ENCODE measurements at places on chromosomes 1 and 21.

- DNase-seq, result no peak
Observed at GRCh38 chr21:19510653-19511052, 1107.1 kb upstream of the TMPRSS15 start.

DNA sequence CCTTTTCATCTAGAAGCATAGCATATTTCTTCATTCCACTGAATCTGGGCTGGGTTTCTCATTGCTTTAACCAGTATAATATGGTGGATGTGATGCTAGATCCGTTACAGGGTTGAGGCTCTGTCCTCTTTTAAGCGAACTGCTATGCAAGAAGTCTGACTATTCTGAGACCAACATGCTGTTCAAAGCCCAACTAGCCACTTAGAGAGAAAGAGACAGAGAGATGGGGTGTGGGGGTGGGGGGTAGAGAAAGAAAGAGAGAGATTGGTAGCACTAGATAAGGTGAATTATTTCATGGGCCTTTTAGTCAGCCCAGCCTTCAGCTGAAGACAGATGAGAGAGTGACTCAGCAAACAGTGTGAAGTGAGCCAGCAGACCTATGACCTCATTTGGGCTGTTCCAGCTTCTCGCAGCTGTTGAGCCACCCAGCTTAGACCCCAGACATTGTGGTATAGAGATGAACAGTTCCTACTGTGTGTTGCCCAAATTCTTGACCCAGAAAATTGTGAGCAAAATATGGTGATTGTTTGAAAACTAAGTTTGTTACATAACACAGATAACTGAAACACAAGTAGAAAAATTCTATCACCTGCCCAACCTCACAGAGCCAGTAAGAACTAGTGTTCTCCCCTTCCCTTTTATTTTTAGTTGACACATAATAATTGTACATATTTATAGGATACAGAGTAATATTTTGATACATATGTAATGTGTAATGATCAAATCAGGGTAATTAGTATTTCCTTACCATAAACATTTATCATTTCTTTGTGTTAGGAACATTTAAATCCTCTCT is 40.7 kb upstream of the PRKACB start:
- DNase-seq, result peak; percentile 37

GRCh38 chr1:183791319-183791718 is 13.6 kb upstream of the RGL1 start:
- DNase-seq, result no peak

DNA sequence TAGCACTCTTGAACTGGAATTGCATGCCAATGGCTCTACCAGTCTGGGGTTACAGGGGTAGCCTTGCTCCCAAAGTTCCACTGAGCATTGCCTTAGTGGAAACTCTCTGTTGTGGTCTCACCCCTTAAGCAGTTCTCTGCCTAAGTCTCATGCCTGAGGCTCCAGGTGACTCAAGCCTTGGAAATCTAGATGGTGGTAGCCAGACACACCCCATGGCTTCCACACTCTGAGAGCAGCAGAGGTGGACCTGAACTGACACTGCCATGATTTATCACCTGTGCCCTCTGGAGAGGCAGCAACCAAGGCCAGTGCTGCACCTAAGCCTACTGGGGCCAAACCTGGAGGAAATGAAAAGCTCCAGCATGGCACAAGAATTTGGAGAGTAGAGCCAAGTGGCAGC is 285.7 kb upstream of the PKN2 start:
- no peak for DNase-seq

DNA sequence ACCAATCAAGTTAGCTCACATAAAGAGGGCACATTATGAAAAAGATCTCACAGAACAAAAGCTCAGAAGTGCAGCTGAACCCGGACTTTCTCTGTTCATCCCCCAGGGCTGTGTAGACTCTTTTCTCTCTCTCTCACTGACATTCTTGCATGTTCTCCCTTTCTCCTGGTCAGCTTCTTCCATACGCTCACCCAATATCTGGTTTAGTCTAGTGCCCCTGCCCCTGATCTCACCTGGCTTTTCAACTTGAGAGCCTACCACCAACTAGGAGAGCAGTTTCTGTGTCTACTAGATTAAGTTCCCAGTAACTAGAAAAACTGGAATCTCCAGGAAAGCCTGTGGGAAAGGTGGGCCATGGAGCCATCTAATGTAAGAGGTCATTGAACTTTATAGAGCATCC is 126.9 kb upstream of the GRIK3 start:
- no peak for DNase-seq

GRCh38 chr1:116321766-116322175 is 51.3 kb upstream of the ATP1A1 start:
- DNase-seq, result no peak

- DNase-seq, result no peak
Observed at GRCh38 chr1:12617511-12617900, 504 bp downstream of the DHRS3 start.

- DNase-seq, result no peak
Observed at GRCh38 chr21:32472890-32473765, 60.6 kb downstream of the EVA1C start.

DNA sequence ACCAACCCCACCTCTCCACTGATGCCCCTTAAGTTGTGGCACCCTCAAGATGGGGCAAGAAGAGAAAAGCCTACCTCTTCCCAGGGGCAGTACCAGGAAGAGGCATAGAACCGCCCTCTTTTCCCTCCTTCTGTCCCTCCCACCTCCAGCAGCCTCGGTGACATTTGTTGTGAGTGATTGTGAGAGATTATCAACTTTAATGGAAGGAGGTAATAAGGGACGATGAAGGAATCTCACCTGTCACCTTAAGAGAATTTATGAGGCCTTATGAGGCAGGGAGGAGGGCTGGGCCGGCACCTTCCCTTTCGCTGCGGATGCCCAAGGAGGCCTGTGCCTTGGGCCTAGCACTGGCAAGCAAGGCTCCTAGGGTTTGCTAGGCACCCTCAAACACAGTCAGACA is 1.4 kb upstream of the ADGRB2 start:
- DNase-seq, result no peak

- DNase-seq, result no peak
Observed at GRCh38 chr21:15108801-15109200, 44.0 kb upstream of the NRIP1 start.

DNA sequence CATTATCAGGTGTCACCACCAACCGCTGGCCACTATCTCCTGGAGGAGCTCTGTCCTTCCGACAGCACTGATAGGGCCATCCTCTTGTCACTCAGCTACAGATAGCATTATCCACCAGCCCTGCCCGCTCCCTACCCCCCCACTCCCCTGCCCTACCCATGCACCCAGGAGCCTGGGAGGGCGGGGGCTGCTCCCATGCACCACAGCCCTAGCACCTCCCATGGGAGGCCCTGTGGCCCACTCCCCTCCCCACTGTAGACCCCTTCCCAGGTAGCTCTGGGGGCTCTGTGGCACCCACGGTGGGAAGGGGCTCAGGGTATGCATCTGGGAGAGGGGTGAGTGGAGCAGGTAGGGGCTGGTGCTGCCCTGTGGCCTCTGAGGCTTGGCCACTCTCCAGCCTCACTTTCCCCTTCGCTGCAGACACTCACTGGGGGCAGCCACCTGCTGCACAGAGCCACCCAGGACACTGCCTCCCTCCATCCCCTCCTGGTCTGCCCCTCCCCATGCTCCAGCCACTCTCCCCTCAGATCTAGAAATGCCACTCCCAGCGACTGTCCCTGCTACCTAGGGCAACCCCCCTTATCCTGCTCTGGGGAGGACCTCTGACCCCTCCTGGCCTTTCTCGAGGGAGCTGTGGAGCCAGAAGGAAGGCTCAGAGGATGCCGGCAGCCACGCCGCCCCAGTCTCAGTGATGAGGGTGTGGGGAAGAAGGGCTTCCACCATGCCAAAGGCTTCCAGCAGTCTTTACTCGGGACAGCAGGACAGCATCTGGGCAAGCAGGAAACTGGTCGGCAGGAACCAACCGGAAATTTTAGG is 58.5 kb downstream of the WNT9A start:
- no peak for DNase-seq

DNA sequence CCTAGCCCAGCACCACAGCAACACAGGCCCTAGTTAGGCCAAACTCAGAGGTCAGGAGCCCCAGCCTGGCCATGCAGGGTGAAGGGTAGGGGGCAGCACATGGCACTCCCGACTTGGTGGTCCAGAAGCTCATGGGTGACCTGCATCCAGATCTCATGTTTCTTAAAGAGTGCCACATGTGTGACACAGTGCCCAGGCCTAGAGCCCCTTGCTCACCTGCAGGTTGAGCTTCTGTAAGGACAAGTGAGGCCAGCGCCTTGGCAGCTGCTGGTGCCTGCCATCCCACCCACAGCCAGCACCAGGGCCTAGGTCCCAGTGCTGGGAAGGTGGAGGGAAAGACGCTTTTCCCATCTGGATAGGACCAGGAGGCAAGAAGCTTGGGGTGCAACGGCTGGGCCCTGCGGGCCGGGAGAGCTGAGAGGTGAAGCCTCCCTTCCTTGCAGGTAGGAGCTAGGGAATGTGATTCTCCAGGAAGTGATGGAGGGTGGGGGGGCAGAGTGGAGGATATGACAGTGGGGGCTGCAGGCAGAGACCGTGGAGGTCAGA is 6.5 kb downstream of the SHISA4 start:
- no peak for DNase-seq

Data from left ventricle myocardium inferior (tissue), 1 donor.